ENCODE measurements at places on chromosomes 3 and 15.

GRCh38 chr3:121980450-121980796, 41.6 kb downstream of the ILDR1 start:
- DNase-seq = no peak

GRCh38 chr3:23356923-23357322, 153.8 kb downstream of the UBE2E2 start:
- DNase-seq = no peak

DNA sequence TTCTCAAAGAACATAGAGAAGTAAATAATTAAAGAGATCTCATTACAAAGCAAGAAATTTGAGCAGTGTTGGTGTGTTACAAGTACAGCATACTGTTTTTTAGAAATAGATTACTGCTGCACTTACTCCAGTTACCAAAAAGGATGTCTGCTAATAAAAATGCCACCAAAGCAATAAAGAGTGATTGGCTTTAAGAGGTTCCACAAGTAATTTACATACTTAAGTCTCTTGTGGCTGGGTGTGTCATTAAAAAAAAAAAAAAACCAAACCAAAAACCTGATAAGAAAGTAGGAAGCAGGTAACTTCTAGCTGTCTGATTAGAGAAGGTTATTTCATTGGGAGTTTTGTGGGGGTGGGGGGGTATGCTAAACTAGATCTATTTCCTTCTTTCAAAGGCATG, 15.2 kb downstream of the RAB11A start:
- DNase-seq = no peak

DNA sequence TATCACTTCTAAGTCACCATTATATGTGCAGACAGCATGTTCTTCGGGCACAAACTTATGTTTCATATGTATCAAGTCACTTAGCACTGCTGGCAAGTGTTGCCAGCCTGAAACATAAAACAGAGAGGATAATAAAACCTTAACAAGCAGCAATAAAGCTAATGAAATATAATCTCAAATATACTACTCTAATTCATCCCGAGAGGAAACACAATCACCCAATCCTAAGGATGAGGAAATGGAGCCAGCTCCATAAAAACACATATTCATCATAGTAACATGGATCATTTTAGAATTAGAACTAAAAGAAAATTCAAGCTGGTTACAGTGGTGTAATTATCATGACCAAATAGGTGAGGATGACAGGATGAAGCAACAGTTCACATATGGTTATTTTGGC, 1072.7 kb downstream of the EPHA3 start:
- DNase-seq = no peak
